CD4-positive, alpha-beta T cell treated with Interleukin-4 for 1 hour (primary cell): ENCODE measurements at places on chromosomes 2 and 18.

DNA sequence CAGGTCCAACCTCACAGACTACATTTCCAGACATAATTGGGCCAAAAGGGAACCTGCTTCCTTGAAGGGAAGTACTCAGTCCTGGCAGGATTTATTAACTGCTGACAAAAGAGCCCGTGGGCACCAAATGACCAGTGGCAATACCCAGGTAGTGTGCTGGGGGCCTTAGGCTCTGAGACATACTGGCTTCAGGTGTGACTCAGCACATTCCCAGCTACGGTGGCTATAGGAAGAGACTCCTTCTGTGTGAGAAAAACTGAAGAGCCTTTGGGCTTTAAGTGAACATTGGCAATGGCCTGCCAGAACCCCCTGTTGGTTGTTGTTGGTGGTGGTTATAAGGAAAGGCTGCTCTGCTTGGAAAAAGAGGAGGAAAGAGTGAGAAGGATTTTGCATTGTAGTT is 401.8 kb downstream of the KCNJ3 start:
- no peak for DNase-seq

DNA sequence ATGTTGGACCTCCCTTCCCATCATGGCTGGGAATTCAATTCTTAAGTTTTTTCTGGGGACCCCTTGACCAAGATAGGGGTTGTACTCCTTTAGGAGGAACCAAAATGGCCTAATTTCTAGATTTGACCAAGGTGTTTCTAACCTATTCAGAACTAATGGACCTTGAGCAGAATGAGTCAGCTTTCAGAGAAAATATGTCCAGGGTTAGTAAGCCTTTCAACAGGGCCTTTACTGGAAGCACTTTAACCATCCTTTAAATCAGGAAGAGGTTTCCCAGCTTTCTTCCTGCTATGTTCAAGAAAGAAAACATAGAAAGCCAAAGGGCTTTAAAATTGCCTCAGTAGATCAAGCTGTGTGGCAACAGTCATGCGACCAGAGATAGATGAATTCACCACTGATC is 1184.9 kb upstream of the ACVR2A start:
- no peak for DNase-seq

- DNase-seq: no peak
Measured at GRCh38 chr2:17476064-17476463, 42.2 kb downstream of the RAD51AP2 start.

DNA sequence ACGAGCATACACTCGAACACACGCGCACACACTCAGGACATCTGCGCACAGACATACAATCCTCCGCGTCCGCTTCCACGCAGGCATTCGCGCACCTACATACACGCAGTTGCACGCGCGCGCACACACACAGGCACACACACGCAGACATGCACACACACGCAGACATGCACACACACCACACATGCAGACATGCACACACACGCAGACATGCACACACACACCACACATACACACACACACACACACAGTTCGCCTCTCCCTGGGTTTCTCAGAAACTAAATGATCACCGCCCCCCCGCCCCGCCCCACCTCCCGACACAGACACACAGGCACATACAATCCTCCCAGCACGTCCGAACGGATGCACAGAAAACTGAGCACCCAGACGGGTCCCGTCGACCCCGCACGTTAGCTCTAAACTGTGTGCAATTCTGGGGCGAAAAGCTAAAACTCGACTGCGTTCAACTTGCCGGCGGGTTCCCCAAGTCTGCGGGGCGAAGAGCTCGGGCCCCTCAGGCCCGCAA is 1.0 kb downstream of the EPHA4 start:
- DNase-seq: peak; percentile 60

GRCh38 chr2:25698752-25699151 is 25.4 kb upstream of the DTNB start:
- DNase-seq: no peak

DNA sequence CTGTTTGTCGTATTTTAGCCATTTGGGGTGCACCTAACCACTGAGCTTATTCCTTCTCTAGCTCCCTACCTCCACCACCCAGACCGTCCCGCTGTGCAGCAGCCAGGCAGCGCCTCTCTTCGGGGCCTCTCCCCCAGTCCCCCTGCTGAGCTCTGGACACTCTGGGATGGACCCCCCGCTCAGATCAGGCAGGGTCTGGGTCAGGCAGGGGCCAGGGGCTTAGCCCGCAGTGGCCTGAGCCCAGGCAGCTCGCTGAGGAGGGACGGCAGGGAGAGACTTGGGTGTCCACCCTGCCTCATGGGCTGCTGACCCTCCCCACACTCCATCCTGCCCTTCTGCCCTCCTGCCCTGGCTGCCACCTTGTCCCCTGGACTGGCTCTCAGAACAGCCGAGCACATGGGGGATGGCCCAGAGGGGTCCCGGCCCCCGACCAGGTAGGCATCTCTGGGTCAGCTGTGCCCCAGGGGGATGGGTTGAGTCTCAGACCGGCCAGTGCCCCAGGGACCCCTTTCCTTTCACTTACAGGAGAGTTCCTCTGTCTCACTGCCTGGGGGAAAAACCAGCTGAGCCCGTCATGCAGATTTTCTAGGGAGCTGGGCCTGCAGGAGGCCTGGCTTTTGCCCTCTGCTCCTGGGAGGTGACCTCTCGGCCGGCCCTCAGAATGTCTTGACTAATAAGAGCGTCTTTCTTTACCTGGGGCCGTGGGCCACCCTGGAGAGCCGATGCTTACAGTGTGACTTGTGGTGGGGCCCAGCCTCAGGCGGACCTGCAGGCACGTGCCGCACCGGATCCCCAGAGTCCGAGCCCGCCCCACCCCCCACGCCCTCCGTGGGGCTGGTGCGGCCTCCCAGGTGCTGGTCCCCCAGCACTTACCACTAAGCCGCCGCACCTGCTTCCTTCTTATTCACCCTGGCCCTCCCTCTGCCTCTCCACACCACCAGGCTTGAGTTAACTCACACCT is 22.8 kb upstream of the PXDN start:
- DNase-seq: no peak

DNA sequence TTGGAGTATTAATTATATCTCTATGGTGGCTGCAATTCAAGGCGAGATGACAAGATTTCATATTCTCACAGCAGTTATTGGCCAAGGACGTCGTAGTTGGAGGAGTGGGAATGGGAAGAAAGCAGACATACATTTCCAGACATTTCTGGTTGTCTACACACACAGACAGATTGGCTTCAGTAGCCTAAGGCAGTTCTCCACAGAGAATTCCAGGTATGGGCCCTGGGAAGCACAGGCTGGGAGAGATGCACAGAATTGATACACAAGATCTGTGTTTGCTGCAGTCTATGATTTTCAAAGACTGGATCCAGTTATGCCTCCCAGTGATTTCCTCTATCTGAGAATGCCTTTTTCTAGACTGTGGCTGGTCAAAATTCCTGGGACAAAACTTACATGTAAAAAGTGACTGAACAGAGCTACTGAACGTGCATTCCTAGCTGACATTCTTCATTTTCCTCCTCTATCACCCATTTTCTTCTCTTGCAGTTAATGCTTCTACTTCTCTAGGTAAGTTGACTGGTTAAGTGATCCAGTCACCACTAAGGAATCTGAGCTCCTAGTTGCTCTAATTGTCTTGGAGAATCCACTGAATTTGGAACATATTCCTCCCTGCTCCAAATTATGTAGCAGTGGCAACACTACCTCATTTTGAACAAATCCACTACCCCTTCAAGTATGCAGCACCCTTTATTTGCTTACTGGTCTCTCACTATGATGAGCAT is 386.7 kb upstream of the CDH7 start:
- DNase-seq: no peak

- peak; percentile 14 for DNase-seq
Measured at GRCh38 chr2:178761759-178762371, 45.4 kb downstream of the TTN start.

DNA sequence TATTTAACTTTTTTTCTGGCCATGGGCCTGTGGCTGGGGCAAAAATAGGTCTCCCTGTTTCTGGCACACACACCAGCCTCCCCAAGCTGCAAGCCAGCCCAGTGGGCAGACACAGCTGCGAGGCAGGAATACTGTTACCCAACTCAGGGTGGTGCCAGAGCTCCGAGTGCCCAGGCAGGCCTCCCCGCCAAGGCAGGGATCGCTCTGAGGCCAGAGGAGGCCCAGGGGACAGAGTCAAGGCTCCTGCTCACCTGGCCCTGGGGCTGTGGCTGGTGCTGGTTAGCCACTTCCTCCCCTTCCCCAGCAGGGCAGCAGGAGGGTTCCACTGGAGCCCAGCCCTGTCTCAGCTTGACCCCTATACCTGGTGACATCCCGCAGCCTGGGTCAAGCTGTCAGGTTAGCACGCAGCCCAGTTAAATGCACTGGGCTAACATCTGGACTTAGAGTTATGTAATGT is 67.1 kb upstream of the EPAS1 start:
- DNase-seq: peak; percentile 5

GRCh38 chr2:170265321-170265720 is 87.4 kb downstream of the MYO3B start:
- no peak for DNase-seq

- no peak for DNase-seq
Measured at GRCh38 chr2:41510108-41510507, 537.7 kb upstream of the PKDCC start.

DNA sequence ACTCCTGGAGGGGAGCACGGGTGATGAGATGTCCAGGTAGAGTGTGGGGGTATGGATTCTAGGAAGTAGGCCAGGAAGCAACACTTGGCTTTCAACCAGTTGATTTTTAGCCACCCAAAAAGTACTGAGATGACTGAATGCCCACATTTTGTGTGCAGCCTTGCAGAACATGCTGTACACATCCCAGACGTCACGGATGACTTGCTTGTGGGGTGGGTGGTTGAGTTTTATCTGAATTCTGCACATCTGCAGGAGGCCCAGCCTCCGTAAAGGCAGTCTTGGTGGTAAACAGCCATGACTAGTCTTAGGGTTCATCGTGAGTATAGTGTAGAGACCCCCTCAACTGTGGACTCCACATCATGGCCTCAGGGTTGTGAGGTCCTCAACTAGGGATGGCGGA is 53.3 kb upstream of the CCDC195 start:
- DNase-seq: no peak

GRCh38 chr2:191901031-191901430 is 54.1 kb upstream of the CAVIN2 start:
- DNase-seq: no peak

DNA sequence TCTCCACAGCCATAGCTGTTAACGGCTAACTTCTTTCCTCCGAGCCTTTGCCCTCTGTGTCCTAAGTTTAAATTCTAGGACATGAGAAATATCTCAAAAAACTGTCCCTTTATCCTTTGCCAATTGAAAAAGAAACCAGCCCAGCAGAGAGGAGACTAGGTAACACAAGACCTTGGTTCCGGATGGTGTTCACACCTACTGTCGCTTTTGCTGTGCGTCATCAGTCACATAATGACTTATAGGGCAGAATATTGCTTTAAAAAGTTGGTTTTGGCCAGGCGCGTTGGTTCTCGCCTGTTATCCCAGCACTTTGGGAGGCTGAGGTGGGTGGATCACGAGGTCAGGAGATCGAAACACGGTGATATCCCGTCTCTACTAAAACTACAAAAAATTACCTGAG is 66.2 kb downstream of the SP3 start:
- no peak for DNase-seq

GRCh38 chr2:199848389-199849130 is 2.4 kb downstream of the FTCDNL1 start:
- no peak for DNase-seq

DNA sequence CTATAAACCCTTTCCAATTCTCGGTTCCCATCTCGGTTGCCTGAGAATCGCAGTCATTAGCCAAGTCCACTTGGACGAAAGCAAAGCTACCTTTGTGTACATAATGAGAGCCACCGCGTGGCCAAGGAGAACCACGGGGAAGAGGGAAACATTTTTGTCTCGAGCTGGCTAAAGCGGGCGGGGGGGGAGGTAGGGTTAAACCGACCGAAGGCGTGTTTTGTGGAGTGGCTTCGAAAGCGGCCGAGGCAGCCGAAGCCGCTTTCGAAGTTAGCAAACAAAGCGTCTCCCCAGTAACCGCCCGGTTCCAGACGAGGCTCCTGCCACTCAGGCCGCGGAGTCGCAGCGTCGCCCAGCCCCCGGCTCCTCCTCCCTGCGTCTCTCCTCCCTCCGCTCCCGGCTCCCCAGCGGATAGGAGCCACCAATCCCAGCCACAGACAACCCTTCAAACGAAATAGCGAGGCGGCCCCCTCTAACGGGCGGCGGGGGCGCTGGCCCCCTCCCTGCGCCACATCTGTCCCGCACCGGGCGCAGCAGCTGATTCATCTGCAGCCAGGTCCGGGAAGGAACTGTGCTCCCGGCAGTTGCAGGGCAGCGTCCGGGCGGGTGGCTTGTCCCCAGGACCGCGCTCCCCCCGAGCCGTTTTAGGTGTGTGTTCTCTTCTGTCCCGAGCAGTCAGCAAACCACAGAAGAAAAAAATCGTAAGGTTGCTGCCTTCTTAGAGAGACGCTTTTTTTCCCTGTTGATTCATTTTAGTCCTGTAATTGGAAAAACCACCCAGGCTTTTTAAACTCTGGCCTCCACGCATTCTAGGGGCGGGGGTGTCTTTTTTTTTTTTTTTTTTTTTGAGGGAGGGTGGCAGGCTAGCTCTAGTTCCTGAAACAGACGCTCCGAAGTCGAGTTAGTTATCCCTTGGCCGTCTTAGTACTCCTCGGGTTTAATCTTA is 1.8 kb upstream of the TGIF1 start:
- DNase-seq: peak; percentile 94

DNA sequence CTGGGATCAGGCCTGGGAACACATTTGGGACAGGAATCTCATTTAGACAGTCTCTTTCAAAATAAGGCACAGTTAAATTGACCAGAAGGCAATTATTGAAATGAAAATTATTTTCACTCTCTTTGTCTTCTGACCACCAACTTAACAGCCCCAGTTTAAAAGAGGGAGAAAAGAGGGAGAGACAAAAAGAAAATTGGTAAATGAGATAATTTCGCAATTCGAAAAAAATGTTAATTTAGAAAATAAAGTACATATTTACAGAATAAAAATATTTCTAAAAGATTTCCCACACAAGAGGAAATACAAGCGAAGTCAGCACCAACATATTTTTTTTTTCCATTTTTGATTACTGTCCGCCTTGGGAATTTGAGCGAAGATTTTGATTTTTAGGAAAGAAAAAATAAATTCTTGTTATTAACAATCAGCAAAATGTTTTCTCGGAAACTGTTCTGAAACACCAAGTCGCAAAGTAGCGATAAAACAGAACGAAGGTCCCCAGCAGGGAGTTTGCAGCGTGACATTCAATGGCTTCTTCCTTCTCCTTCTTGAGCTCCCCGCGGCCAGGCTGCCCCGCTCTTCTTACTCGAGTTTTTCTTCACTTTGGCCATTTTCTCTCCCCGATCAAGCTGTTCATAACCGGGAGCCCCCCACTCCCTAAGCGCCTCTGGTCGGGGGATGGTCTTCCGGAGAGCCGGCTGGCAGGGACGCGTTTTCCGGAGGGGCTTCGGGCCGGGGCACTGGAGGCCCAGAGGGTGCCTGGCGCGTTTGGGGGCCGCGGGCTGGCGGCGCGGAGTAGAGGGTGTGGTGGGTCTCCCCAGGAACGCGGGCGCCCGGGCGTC is 5.0 kb downstream of the SP9 start:
- DNase-seq: peak; percentile 5

- no peak for DNase-seq
Measured at GRCh38 chr2:151087377-151087776, 174.3 kb downstream of the RBM43 start.
